A172 (cell line): ENCODE measurements at places on chromosomes 5 and 9.

DNA sequence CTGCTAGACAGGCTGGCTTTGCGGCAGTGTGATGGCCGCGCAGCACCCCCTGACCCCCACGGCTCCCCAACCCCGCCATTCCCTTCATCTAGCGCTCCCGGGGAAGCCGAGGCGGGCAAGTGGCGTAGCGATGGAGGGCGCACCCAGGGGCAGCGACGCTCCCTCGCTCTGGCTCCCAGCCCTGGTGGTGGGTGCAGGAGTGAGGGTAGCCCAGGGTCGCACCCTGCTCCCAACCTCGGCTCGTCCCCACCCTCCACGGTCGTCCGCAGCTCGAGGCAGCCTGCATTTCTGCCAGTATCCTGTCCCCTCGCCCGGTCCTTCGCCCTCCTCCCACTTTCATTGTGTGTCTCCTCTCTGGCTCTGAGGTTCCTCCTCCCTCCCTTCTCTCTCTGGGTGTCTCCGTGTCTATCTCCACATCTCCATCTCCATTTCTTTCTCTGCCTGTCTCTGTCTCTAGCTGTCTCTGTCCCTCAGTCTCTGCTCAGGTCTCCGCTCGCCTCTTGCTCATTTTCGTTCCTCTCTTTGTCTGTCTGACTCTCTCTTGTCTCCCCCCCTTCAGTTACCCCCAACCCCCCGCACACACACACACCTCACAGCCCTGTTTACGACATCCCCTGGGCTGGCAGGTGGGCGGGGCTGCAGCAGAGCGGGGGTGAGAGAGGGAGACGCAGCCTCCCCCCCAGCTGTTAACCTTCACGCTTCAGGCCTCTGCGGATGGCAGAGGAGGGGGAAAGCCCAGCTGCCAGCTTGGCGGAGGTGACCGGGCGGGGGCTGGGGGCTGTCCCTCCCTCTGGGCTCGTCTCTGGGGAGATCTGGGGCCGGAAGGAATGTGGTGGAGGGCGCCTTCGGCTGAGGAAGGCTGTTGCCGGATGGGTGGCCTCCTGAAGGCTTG, 48.7 kb upstream of the PSD2 start:
- DNase-seq, result no peak

DNA sequence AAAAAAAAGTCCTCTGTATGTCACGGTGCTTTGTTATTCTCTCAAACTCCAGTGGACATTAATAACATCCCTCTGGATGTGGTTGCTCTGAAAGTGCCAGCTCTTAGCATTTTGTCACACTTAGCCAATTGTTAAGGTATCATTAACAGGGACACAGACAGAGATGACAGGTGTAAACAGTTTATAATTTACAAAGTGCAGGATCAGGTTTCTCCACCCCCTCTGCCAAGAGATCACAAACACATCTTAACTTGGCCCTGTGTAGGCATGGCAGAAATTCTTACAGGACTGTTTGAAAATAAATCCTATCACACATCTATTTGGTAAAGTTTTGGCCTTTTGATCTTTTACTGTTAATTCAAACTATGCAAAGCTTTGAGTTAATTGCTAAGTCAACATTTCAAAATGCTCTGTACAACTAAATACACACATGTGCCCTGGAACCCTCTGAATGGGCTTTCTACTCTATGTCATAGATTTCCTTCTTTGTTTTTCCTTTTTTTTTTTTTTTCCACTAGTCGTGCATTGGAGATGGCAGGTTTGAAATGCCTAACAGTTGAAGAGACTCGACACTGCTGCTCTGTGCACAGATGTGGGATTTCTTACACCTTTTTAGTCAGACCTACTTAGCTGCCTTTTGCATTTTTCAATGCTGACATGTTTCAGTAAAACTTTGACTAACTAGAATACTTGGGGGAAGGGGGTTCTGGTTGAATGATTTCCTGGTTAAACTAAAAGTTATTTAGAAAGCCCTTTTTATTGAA, 41.7 kb downstream of the SEMA6A start:
- DNase-seq, result no peak

- DNase-seq, result no peak
These were observed 57.0 kb upstream of the FSD1L start for GRCh38 chr9:105390871-105391270.

GRCh38 chr5:178350361-178351220, 118.0 kb upstream of the PHYKPL start:
- DNase-seq, result no peak

- peak; percentile 52 for DNase-seq
These were observed 113.2 kb upstream of the RANBP3L start for GRCh38 chr5:36414869-36415282.
